ENCODE measurements at places on chromosomes 4 and X. TPM values are rescaled to one million over a fixed set of nuclear protein-coding genes. Genes with fewer than 3 reads are reported as not detected.

DNA sequence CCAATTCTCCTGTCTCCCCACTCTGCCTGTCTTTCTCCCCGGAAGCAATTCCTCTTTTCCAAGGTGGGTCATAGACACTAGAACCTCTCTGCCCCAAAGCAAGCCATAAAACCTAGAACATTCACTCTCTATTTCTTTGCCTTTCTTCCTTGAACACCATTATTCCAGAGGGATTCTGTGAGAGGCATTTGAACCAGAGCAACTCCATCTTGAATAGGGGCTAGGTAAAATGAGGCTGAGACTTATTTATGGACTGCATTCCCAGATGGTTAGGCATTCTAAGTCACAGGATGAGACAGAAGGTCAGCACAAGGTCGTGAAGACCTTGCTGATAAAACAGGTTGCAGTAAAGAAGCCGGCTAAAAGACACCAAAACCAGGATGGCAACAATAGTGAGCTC lies 13.7 kb upstream of the GPAT3 start:
- no peak for DNase-seq

DNA sequence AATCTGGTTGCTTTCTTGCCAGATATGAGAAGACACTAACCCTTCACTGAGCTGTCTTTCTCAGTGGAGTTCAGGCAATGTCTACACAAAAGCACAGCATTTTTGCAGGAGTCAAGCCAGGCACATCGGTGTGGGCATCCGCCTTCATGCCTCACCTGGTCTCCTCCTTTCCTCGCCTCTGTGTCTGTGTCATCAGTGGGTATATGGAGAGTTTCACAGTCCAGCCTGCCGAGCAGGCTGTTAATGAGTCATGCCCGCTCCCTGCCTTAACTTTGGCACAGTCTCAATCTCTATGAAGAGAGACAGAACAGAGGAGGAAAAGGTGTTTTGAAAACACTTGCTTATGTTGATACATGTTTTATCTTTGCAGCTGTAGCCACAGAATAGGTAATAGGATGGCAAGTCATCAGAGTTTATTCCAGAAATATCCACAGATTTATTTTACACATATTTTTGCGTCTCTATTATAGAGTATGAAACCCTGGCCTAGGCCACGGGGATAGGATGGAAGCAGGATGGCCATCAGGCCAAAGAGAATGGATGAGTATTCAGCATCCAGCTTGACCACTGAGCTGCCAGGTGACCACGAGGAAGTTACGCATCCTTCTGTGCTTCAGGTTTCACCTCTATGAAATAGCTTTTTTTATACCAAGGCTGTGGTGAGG lies 32.8 kb upstream of the MAML3 start:
- no peak for DNase-seq

SYTL5 gene
- 0.06 TPM for total RNA-seq

GRCh38 chr4:151559595-151559994 lies 150.6 kb downstream of the FHIP1A start:
- DNase-seq, result no peak

ERAS gene
- not detected for total RNA-seq

MCF2 gene
- not detected for total RNA-seq

- no peak for DNase-seq
Measured at GRCh38 chr4:86594559-86595425, 677 bp downstream of the PTPN13 start.

- DNase-seq, result no peak
Measured at GRCh38 chr4:150462743-150463142, 119.2 kb upstream of the MAB21L2 start.

GRCh38 chr4:105707782-105708180 lies 708 bp downstream of the INTS12 start:
- no peak for DNase-seq

GRCh38 chr4:15042529-15043167 lies 40.4 kb downstream of the CPEB2 start:
- DNase-seq, result no peak

IBSP gene
- not detected for total RNA-seq

TKTL1 gene
- total RNA-seq, result 0.80 TPM

GRCh38 chrX:79530310-79531108 lies 163.4 kb upstream of the ITM2A start:
- no peak for DNase-seq

DNA sequence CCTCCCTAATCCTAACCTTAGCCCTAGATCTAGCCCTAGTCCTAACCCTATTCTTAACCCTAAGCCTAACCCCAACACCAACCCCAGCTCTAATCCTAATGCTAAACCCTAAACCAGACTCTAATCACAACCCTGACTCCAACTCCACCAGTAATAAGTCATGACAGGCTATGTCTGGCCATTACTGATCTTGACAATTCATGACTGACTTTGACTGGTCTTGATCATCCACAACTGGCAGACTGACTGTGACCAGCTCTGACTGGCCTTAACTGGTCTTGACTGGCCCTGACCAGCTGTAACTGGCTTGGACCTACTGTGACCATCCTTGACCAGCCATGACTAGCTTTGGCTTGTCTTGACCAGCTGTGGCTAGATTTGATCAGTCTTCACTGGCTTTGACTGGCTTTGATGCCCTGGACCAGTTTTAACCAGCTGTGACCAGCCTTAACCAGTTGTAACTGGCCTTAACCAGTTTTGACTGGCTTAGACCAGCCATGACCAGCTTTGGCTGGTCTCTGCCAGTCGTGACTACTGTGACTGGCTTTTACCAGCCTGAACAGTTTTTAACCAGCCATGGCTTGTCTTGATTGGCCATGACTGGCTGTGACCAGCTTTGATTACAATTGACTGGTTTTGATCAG lies 68.4 kb downstream of the RLIM start:
- DNase-seq, result no peak

RAB9A gene
- total RNA-seq, result 41.7 TPM

DNA sequence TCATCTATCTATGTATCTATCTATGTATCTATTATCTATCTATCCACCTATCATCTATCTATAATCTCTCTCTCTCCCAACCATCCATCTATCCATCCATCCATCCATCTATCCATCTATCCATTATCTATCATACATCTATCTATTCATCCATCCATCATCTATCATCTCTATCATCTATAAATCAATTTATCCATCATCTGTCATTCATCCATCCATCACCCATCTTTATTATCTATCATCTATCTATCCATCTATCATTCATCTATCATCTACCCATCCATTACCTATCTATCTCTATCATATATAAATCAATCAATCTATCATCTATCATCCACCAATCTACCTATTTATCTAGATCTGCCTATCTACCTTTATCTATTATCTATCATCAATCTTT lies 69.4 kb upstream of the PPP2R3B start:
- DNase-seq, result no peak

DNA sequence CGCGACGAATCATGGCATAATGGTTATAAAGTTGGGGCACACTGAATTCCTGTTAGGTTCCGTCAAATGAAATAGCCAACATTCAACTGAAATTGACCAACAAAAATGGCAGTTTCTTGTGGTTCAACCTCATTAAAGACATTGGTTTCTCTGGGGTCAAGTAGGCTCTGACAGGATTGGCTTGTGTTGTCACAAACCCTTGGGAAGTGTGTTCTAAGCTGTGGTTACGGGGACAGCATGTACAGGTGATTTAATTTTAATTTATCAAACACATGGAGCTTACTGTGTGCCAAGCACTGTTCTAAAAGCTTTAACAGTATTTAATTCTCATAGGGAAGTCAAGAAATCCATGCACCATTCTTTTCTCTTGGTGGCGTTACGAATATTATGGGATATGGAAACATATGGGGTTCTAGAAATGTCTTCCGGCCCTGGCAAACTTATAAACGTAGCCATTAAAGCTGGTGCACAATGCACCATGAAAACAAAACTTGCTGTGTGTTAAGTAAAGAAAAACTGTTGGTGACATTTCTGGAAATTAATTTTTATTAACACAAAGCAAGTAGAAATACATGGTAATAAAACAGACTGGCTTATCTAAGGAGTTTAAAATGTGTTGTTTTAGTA lies 891 bp downstream of the XK start:
- DNase-seq, result no peak

DNA sequence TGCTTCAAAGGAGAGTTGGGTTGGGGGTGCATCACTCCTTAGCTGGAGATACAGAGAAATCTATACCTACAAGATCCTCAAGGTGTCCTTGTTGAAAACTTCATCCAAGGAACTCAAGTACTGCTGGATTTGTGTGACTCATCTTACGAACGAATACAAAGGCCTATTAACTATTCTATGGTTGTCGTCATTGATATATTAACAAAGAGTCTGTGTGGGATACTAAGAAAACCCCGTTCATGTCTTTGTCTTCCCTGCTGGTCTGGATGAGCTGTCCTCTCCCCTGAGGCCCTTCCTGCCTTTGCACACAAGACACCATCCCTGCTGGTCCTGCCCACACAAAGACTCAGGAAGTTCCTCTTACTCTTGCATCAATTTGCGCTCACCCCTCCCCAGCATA lies 54.9 kb upstream of the IRF2 start:
- no peak for DNase-seq

DNA sequence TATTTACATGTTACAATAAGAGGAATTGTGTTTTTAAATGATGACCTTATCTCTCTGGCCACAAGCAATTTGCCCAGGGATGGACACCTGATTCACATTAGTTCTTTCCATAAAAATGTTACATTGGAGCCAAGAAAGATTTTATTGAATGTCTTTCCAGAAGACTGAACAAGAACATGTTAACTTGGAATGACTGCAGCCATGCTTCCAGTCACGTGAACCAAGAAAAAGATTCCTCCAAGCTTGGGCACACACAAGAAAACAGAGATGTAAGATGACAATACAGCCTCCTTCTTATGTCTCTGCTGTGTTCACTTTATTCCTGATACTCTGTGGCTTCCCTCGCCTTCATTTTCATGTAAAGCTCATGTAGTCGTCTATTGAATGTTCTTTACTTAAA lies 737.6 kb downstream of the TRIML1 start:
- DNase-seq, result no peak

REPS2 gene
- total RNA-seq, result 6.1 TPM

DNA sequence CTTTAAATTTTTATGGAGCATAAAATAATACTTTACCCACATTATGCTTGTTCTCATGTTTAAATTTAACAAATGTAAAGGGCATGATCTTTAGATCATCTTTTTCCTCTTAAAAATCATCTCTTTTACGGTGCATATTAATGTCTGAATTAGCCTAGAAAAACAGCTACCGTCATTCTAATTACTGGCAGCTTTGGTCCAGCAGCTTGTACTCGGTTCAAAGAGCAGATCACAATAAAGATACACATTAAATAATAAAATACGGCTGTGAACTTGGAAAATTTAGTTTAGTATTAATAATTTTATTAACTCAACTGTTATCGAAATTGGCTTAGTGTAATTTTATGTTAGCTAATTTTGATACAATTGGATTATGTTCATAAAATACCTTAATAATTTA lies 19.1 kb downstream of the CCSER1 start:
- DNase-seq, result no peak

MAP7D2 gene
- total RNA-seq, result 0.29 TPM

- no peak for DNase-seq
Measured at GRCh38 chr4:186760576-186760975, 36.9 kb upstream of the FAT1 start.

- DNase-seq, result no peak
Measured at GRCh38 chrX:148609515-148610327, 109.3 kb downstream of the AFF2 start.

GRCh38 chr4:55399581-55399980 lies 3.8 kb downstream of the TMEM165 start:
- DNase-seq, result no peak

TEX13C gene
- not detected for total RNA-seq

All from mesenteric fat pad (tissue), 1 donor.